ENCODE measurements at places on chromosomes 1 and 21.

DNA sequence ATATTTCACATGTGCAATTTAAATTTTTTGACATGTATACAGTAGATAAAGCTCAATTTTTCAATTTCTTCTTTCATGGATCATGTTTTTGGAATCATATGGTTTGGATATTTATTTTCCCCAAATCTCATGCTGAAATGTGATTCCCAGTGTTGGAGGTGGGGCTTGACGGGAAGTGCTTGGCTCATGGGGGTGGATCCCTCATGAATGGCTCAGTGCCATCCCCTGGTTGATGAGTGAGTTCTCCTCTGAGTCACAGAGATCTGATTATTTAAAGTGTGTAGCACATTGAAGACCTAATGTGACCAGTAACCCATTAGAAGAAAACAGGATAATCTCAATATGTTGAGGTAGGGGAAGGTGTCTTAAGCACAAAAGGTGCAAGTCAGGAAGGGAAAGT is 9.1 kb upstream of the IFI16 start:
- no peak for DNase-seq

GRCh38 chr1:53729456-53730223 is 9.3 kb downstream of the GLIS1 start:
- DNase-seq: no peak

DNA sequence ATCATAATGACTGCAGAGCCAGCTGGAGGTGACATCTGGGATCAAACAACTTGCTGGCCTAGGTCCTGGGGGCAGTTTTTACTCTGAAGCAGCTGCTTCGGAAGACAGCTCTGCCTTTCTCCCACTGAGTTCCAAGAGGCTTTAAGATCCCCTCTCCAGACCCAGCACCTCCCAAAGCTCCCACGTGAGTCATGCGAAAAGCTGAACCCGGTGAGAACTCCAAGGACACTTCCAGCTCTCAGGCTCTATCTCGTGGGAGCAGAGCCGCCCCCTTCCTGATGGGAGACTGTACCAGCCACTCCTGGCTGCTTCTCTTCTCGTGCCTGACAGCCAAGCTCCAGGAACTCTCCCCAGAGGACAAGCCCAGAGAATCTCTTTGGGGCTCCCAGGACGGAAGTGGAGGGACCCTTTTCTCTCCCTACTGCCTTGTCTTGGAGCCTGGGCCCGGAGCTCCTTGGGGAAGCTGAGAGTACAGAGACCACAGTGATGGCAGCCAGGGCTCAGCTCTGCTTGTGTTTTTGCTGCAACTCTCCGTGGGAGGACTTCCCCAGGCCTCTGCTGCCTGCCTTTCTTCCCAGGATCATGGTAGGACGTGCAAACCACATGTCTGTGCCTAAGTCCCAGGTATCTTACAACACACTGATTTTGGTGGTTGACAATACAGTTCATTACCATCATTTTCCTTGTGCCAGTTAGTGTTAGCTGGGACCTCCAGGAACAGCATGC is 40.6 kb downstream of the STUM start:
- DNase-seq: no peak

- DNase-seq: no peak
These were observed 19.0 kb upstream of the SOX13 start for GRCh38 chr1:204053893-204054292.

DNA sequence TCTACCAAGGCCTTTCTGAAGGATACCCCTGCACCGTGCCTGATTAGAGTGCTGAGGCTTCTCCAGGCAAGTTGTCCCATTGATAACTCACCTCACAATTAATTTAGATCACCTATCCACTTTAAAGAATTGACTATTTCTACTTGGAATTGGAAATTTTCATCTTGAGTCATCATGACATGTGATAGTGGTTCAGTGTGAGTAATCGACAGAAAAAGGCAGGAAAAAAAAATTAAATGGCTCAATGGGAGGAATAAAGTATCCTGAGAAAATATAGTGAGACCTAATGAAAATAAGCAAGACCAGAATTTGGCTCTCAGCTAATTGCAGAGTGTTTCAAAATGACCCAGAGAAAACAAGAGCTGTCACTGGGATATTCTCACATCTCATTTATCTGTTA is 222.4 kb upstream of the C8B start:
- no peak for DNase-seq

- no peak for DNase-seq
These were observed 296.1 kb upstream of the SGIP1 start for GRCh38 chr1:66237722-66238479.

DNA sequence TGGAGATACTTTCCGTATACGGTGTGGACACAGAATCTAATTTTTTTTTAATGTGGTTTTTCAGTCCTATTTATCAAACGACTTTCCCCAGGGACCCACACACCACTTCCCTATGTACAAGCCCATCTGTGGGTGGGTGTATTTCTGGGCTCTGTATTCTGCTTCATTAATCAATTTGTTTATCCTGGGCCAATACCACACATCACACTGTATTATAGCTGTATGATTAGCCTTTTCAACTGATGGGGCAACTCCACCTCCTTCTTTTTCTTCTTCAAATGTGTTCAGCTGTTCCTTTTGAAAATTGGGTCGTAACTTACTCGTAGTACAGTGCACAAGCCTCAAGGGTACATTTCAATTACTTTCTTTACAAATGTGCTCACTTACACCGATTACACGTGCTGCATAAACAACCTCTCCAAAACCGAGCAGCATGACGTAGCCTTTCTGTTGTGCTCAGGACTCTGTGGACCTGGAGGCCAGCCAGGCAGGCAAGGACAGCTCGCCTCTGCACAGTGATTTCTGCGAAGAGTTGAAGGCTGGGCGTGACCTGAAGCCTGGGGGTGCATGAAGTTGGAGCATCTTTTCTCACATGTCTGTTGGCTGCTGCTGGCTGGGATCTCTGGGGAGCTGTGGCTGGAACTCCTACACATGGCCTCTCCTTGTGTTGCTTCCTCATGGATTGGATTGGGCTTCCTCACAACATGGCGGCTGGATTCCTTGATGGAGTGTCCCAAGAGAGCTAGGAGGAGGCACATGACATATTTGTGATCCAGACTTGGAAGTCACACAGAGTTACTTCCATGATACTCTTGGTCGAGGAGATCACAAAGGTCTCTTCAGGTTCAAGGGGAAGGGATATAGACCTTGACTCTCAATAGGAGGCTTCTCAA is 126.5 kb downstream of the CRYAA start:
- no peak for DNase-seq

DNA sequence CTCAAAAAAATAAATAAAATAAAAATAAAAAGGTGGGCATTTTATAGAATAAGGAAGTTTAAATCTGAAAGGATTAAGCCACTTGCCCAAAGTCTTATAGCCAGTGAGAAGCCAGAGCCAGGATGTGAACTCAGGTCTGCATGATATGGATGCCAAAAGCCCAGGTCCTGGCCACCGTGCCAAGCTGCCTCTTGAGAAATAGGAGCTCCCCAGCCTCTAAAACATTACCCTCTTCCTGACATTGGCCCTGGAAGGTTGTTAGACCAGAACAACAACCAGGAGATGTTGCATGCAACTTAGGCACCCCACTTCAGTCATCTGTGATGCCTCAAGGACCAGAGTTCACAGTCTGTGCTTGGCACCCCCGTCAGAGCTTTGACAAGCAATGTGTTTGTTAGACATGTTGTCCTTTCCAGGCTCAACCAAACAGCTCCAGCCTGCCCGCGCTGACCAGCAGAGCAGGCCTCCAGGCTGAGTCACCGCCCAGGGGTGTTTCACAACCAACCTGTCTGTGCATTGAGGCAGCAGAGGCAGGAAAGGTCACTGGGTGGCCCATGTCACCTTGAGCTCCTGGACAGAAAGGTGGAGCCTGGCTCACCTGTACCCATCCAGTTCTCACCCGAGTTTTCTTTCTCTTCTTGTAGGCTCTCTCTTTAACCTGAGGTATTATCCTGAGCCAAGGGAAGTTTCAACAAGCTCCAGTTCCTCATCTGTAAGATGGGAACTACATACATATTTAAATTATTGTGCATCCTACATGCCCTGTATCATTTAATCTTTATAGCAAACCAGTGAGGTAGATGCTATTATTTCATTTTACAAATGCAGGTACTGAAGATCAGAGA is 14.9 kb upstream of the MED18 start:
- DNase-seq: no peak

DNA sequence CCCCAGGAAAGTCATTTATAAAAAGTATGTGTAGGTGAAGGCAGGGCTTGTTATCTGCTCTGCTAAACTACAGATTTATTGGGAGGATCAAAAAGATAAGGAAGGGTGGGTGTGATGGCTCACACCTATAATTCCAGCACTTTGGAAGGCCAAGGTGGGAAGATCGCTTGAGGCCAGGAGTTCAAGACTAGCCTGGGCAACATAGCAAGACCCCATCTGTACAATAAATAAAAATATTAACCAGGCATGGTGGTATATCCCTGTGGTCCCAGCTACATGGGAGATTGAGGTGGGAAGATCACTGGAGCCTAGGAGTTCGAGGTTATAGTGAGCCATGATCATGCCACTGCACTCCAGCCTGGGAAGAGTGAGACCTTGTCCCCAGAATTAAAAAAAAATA is 86.4 kb downstream of the NENF start:
- no peak for DNase-seq

GRCh38 chr1:247402120-247402675 is 13.8 kb upstream of the NLRP3 start:
- no peak for DNase-seq

- no peak for DNase-seq
These were observed 2.0 kb downstream of the CAMSAP2 start for GRCh38 chr1:200740571-200741208.

- no peak for DNase-seq
These were observed 5.7 kb downstream of the PADI4 start for GRCh38 chr1:17313530-17314309.

GRCh38 chr1:183760661-183761060 is 44.3 kb upstream of the RGL1 start:
- no peak for DNase-seq

DNA sequence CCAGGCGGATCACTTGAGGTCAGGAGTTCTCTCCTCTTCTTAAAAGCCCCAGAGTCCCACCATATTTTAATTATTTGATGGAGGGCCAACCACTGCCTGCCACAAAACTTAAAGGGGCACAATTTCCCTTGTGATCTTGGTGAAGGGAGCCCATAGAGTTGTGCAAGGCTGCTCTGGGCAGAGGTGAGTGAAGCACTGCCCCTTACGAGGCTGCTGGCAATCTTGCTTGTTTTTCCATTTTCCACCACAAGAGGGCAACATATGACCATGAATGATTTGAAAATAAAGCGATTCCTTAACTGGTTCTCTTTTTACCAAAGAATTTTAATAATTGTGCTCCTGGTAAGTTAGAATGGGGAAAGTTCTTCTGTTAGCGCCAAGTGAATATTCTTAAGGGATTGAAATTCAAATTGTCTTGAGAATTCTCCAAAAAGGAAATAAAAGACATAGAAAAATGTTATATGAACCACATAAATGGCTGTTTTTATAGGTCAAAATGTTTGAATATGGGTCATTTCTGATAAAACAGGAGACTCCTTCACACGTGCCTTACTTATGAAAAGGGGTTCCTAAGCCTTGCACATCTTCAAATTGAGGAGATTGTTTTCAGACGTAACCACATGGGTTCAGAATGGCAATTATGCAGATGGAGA is 22.7 kb downstream of the PGM1 start:
- no peak for DNase-seq

Measured in stimulated activated CD8-positive, alpha-beta memory T cell treated with anti-CD3 and anti-CD28 coated beads, Interleukin-4, amount 100 ng/mL, for 24 hours (primary cell).